ENCODE measurements at places on chromosomes 5 and 9.

DNA sequence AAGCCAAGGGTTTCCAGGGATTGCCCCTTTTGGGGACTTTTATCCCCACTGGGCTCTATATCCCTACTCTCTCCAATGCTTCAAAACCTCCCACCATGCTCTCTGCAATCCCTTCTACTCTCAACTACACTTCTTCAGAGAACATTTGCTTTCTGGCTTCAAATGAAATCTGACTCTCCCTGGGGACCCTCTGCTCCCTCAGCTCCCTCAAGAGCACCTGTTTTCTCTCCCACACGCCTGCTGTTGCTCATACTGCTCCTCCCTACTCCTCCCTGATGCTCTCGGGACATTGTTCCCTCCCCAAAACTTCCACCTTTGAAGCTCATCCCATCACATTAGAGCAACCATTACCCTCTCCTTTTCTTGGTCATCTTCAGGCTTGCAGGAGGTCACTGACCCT lies 344.9 kb downstream of the CDK5RAP2 start:
- DNase-seq, result no peak

GRCh38 chr5:109399092-109399759 lies 10.5 kb downstream of the PJA2 start:
- DNase-seq, result no peak

DNA sequence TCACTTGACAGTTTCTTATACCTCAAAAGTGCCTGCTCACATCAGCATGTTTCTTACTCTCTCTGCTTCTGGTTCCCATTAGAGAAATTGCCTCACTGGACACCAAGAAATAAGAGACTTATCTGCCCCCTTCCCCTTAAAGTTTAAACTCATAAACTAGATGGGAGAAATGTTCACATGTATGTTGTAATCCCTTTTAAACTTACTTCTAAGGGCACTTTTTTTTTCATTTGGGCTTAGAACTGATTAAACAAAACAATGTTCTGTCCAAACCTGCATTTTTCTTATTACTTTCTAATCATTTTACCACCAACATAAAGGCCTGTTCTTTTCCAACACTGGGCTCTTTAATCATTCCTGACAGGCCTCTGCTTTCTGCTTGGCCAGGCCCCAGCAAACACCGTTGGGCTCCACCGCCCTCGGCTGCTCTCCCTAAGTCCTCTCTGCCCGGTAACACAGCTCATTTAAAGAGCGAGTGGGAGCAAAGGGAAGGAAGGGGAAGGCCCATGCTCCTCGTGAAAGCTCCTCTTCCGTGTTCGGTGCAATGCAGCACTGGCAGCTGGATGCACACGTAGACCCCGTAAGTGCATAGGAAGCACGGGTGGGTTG lies 53.4 kb downstream of the ROR2 start:
- no peak for DNase-seq

DNA sequence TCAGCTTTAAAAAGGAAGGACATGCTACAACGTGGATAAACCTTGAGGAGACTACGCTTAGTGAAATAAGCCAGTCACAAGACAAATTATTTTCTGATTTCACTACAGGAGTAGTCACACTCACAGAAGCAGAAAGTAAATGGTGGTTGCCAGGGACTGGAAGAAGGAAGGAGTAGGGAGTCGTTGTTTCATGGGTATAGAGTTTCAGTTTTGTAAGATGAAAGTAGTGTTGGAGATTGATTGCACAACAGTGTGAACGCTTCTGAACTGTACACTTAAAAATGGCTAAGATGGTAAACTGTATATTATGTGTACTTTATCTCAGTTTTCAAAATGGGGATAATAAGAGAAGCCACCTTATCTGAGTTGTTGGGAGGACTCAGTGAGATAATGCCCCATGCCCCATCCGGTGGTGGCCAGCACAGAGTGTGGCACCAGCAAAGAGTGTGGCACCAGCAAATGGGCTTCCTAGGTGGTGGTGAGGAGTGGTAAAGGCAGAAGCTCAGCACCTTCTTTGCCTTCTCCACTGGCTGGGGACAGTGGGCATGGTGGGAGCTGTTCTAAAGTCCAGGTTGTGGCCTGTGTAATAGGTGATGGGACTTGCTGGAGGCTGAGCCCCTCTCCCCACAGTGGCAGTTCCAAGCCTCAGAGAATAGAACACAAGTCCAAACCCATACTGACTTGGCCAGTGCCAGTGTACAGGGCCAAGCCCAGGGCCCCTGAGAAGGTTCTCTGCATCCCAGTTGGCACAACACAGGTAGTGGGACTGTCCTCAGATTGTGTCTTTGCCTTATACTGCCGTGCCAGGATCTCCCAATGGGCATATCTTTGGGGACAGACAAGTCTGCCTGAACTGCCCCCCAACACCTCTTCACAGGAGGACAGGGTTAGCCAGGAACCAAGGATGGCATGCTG lies 4.4 kb downstream of the SLC22A4 start:
- no peak for DNase-seq

- DNase-seq, result no peak
These were observed 830 bp downstream of the PRRC1 start for GRCh38 chr5:127518319-127518621.

DNA sequence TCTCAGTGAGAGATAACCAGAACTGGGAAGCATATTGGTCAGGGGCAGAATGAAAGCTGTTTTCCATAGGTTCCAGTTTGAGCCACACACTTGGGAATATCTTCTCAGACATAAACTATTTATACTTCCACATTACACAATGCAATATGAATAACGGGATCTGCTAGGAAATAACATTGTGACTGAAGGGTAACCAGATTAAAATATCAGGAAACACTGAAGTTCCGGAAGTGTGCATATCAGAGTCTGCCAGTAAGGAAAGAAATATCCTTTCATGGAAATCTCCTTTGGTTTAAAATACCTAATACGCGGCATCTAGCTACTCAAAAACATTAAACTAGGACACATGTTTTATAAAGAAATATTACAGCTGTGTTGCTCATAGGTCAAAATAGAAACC lies 56.3 kb downstream of the ST8SIA4 start:
- DNase-seq, result no peak

DNA sequence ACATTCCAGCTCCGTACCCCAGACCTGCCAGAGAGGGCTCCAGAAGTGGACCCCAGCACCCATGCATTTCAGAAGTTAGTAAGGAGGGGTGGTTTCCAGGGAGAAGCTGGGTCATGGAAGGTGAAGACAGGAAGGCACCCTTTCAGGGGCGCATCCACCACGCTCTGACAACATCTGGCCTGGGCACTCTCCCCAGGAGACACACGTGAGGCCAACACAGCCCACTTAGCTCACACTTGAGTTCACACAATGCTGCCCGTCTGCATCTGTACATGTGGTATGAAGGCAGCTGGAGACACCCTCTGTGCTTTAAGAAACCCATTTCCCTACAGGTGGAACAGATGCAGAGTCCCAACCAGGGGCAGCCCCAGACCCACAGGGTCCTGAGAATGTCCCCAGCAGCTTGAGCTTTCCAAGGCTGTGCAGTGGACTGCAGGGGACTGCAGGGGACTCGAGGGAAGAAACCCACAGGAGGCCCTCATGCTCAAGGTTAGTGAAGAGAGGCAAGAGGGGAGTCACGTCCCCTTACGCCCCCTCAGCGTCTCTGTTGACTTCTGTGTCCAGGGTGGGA lies 326.8 kb upstream of the IRX1 start:
- no peak for DNase-seq

DNA sequence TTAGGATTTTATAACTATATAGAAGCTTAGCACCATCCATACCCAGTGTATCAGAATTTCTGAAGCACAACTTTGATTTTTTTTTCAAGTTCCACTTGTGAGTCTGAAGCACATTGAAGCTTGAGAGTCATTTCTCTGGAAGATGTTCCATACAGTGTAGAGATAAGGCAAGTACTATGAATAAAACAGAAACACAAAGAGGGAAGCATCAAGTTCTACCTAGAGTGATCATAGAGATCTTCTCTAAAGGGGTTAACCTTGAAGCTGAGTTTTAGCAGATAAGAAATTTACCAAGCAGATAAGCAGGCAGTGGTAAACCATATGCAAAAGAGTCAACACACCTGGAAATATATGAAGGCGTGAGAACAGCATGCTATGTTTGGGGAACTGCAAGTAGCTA lies 125.3 kb downstream of the MCTP1 start:
- DNase-seq, result no peak

DNA sequence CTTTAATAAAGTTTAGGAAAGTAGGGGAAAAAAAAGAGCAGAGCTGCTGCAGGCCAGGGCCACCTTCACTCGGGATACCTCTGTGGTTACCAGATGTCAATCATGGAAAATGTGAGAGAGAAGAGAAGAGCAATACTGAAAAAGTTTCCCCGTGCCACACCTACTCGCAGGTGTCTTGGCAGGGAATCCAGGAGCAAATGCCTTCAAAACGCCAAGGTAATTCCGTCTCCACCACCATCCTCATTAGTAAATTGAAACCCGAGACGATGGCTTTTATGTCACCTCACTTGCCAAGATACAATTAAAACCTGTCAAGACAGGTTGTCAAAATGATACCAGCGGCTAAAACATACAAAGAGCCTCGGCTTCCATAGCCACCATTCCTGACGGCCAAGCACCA lies 49.7 kb downstream of the FAM81B start:
- DNase-seq, result no peak

DNA sequence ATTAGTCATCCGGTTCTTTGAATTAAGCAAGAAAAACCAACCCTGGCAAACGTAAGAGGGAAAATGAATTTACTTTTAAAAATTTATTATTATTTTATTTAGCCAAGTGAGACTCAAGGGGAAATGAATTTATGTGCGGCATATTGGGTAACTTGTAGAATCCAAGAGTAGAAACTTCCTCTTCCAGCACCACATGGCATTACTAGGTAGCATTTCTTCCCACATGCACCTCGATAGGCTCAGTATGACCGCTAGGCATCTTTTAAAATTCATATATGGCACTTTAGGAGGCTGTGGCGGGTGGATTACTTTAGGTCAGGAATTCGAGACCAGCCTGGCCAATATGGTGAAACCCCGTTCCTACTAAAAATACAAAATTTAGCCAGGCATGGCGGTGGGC lies 17.6 kb upstream of the MYO10 start:
- no peak for DNase-seq

DNA sequence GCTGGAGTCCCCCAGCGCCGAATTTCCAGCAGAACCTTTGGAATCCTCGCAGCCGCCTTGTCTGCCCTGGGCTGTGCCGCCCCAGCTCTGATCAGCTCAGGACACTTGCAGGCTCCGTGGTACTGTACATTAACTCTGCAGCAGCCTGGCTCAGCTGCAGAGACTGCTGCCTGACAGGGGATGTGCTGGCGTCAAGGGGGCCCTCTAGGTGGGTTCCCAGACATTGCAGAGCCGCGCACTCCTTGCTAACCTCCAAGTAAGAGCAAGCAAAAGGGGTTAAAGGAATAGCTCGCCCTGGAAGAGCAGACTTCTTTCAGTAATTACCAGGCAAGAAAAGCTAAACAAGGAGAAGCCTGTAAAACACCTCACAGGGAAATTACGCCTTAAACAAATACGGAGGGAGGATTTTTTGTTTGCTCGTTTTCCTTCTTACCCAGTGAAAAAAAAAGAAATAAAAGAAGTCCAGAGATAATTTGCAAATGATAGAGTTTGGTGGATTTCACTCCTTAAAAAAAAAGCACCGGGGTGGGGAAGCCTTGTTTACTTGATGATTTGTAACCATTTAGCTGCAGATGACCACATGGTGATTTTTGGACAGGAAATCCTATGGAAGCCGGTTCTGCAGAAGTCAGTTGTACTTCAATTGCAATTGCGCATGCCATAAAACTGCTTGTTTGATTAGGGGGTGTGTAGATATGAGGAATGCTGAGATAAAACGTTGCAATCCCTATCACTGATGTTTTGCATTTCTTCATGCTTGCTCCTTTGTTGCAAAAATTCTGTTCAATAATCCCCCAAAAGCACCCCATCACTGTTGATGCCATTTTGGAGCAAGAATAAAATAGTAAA lies 305.8 kb downstream of the PDE4D start:
- no peak for DNase-seq

All from stimulated activated naive CD8-positive, alpha-beta T cell treated with anti-CD3 and anti-CD28 coated beads, Interleukin-15, Interleukin-2, amounts not matched to agents 100 U/mL and 50 U/mL, for 24 hours (primary cell).